ENCODE measurements at places on chromosomes 12 and 14.

- no peak for DNase-seq
Observed at GRCh38 chr14:23933108-23933741, 20.3 kb upstream of the DHRS4 start.

DNA sequence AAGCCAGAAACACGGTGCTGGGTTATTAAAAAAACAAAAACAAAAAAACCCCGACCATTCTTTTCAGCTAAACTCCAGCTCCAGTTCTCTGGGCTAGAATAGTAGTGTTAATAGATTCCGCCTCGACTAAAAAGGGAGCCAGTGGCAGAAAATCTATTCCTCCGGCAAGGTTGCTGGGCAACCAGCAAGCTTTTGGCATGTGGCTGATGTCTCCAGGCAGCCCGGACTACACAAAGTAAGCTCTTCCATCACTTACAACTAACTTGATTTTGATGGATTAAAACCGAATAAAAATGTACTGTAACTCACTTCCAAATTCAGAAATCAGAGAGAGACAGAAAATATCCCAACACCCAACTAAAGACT, 126.4 kb upstream of the FOXN3 start:
- peak; percentile 44 for DNase-seq

- peak; percentile 69 for DNase-seq
Observed at GRCh38 chr14:68979722-68980451, 785 bp upstream of the ACTN1 start.

GRCh38 chr14:75476274-75476995, 45.8 kb upstream of the BATF start:
- DNase-seq = no peak

GRCh38 chr14:95290021-95290420, 29.7 kb downstream of the CLMN start:
- DNase-seq = no peak

- no peak for DNase-seq
Observed at GRCh38 chr12:449203-449602, 10.5 kb upstream of the B4GALNT3 start.

DNA sequence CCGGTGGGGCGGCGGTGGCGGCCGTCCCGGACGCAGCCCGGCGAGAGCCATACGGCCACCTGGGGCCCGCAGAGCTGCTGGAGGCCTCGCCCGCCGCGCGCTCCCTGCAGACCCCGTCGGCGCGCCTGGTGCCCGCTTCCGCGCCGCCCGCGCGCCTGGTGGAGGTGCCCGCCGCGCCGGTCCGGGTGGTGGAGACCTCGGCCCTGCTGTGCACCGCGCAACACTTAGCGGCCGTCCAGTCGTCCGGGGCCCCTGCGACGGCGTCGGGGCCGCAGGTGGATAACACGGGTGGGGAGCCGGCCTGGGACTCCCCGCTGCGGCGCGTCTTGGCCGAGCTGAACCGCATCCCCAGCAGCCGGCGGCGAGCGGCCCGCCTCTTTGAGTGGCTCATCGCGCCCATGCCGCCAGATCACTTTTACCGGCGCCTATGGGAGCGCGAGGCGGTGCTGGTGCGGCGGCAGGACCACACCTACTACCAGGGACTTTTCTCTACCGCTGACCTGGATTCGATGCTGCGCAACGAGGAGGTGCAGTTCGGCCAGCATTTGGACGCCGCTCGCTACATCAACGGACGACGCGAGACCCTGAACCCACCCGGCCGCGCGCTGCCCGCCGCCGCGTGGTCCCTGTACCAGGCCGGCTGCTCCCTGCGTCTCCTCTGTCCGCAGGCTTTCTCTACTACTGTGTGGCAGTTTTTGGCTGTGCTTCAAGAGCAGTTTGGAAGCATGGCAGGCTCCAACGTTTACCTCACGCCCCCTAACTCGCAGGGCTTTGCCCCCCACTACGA, 716 bp downstream of the RIOX1 start:
- peak; percentile 65 for DNase-seq

All from astrocyte (in vitro differentiated cells and primary cell).